ENCODE measurements at places on chromosomes 7 and 10.

DNA sequence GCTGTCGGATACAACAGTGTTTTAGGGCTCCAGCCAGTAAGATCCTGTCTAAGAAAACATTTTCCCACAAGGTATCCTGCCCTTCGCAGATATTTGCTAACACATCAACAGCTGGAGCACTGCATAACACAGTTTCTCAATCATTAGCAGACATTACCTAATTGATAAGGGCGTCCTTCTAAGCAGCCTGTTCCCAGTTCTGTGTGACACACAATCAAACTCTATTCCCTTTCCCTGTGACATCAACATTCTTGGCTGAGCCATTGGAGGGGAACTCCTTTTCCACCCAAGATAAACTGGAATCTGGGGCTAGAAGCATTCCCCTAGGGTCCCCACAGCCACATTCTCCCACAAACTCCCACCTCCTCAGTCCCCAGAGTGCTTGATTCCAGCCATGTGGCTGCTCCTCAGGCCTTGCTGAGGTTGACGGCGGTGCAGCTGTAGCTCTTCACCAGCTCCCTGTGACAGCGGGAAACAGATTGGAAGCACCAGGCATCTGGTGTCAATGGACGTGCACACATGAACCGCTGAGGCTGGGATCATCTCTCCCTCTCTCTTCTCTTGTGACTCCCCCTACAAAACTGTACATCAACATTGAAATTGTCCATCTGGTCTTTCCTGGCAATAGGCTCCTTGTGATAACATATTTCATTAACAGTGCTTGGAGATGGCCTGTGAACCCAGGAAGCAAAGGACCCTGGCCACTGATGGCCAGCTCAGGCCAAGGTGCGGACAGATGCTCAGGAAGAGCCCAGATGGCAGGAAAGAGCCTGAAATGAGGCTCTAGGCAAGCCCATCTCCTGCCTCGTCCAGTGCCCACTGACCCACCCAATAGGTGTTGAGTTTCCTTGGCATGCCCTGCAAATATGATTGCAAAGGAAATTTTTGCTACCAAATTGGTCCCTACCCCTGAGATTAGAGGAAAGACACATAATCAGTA lies 131.1 kb upstream of the TBX20 start:
- DNase-seq: no peak

GRCh38 chr7:129790136-129790535 lies 162.6 kb downstream of the UBE2H start:
- DNase-seq: no peak

- DNase-seq: no peak
Measured at GRCh38 chr7:112497481-112497880, 16.7 kb downstream of the LSMEM1 start.

- no peak for DNase-seq
Measured at GRCh38 chr10:117617659-117618058, 75.1 kb downstream of the EMX2 start.

- DNase-seq: no peak
Measured at GRCh38 chr7:40544221-40544723, 409.5 kb downstream of the SUGCT start.

GRCh38 chr7:70408477-70408876 lies 723.5 kb upstream of the GALNT17 start:
- no peak for DNase-seq

Measured in CD4-positive, alpha-beta T cell treated with Interleukin-6 at 100 ng/mL for 8 hours (primary cell).